ENCODE measurements at places on chromosomes 6 and 20.

DNA sequence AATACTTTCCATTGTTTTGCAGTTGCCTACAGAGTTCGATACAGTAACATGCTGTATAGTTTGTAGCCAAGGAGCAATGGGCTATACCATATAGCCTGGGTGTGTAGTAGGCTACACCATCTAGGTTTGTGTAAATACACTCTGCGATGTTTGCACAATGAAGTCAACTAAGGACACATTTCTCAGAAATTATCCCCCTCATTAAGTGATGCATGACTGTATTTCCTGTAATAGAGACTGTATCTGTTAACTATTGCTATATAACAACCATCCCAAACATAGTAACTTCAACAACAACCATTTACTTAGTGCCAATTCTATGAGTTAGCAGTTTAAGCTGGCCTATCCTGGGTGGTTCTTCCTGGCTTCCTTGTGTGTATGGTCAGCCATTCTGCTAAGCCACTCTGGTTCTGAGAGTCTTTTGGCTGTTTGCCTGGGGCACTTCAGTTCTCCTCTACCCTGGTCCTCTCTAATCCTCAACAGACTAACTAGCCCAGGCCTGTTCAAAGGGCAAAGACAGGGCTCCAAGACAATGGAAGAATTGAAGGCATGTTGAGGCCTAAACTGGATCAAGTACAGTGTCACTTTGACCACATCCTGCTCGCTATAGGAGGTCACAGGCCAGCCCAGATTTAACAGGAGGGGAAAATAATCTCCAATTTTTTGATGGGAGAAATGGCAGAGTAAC, 124.0 kb downstream of the PLCB1 start:
- no peak for DNase-seq

- DNase-seq, result no peak
Observed at GRCh38 chr20:56171087-56172012, 77.2 kb upstream of the MC3R start.

GRCh38 chr6:152094992-152095592, 287.6 kb downstream of the ESR1 start:
- DNase-seq, result no peak

DNA sequence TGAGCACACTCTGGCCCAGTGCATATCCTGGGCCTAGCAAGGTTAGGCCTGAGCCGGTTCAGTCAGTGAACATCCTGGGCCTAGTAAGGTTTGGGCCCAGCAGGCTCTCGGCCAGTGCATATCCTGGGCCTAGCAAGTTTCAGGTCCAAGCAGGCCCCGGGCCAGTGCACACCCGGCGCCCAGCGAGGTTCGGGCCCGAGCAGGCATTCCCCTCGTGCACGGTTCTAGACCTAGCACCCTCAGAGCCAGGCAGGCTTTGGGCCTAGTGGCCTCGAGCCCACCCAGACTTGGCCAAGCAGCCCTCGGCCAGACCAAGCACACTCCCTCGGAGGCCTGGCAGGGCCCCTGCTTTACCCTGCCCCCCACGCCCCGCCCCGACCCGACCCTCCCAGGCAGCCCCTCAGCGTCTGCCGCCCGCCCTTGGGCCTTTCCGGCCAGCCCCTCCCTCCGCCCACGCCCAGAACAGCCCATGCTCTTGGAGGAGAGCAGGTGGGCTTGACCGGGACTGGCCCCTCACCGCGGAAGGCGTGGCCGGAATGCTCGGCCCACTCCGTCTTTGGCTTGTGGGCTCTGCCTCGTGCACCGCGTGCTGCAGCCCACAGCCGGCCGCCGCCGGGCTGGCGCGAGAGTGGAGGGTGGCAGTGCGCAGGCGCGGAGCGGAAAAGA, at the start of gene CTCFL:
TSS of gene CTCFL (minus strand) at position 630 of the 666 bp plus-strand sequence. CDS start 935 bp downstream, outside the sequence.
- DNase-seq, result no peak

DNA sequence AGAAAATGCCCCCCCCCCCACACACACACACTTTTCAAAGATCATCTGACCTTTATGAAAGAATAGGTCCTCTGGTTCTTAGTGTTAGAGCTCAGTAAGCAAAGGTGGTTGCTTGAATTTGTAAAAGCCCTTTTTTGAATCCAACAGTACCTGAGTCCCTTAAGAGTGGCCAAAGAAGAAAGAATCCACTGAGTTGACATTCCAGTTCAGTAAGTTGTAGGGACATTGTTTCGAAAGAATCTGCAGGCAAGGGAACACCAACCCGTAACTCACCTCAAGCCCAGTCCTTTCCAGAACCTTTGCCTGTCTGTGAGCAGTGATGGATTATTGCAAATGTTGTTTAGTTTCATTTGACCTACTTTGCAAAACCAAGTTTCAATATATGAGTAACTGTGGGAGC, 64.2 kb upstream of the MAP3K4 start:
- DNase-seq, result no peak

DNA sequence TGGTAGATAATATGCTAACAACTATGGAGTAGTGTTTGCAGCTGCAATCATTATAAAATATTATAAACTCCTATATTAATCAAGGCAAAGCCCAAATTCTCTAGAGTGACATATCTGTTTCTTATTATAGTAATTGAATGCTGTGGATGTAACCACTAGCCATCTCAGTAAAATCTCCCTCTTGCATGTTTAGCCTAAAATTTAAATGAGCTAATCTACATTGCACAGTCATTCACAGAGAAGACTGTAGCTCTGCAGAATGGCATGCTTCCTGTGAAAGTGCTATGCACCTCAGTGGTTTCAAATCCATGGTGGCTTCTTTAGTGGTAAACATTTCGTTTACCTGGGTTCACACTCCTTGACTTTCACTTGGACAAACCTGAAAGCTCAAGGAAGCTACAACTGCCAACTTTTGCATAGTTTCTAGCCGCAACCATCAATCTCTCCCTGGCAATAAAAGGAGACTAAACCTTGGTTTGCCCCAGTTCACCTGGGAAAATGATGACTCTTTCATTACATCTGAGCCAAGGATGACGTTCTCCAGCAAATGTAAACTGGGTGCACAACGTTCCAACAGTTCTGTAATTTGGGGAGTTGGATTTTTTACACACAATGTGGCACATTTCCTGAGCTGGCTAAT, 47.2 kb downstream of the FILIP1 start:
- no peak for DNase-seq

DNA sequence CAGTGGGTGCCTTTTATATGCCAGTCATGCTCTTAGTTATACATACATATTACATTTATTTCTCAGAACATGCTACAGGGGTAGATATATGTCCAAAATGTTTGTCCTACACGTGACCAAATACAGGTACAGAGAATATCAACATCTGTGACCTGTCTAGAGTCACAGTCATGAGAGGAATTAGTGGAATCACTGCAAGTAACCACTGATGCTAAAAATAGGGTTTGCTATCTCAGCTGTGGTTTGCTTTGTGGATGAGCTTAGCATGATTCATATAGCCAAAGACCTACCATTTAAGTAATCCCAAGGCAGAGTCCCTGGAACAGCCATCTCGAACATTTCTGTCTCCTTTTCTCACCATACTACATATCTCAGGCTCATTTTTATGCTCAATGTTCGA, 32.3 kb downstream of the GSTA3 start:
- no peak for DNase-seq
